Effector memory CD8-positive, alpha-beta T cell (primary cell): ENCODE measurements at places on chromosomes 4 and X.

DNA sequence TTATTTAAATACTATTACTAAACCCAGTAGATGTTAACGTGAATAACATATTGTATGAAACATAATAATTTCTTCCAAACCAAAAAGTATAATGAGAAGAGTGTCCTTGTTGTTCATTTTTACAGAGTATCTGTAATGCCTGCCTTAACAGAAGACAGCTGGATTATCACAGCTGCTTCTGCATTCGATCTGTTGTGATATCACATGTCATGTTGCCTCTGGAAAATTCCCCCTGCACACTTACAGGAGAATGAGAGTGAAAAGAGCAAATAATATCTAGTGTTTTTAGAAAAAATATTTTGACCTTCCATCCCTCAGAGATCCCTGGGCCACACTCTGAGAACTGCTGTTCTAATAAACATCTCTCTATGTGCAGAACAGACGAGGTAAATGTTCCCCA is 240.1 kb upstream of the NOCT start:
- DNase-seq, result no peak

DNA sequence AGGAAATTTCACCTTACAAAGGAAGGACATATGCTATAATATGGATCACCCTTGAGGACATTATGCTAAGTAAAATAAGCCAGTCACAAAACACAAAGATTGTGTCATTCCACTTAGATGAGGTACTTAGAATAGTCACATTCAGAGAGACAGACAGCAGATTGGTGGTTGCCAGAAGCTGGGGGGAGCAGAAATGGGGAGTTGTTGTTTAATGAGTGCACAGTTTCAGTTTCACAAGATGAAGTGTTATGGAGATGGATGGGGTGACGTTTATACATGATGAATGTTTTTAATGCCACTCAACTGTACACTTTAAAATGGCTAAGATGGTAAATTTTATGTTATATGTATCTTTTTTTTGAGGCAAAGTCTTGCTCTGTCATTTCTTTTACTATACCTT is 14.8 kb upstream of the SPON2 start:
- peak; percentile 61 for DNase-seq

- no peak for DNase-seq
Measured at GRCh38 chr4:57351731-57352130, 241.5 kb upstream of the IGFBP7 start.

DNA sequence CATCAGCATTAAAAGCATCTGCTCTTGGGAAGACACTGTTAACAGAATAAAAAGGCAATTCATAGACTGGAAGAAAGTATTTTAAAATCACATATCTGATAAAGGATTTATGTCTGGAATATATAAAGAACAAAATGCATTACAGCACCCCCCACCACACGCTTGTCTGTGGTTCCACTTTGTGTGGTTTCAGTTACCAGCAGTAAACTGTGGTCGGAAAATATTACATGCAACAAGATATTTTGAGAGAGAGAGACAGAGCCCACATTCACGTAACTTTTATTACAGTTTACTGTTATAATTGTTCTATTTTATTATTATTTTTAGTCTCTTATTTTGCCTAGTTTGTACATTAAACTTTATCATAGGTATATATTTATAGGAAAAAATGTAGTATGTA is 21.2 kb upstream of the PDE6B start:
- DNase-seq, result no peak

- DNase-seq, result no peak
Measured at GRCh38 chrX:38864165-38864564, 62.9 kb downstream of the MID1IP1 start.

GRCh38 chrX:150229030-150229429 is 134.1 kb upstream of the MAMLD1 start:
- DNase-seq, result no peak
